KG1 (cell line): ENCODE measurements at places on chromosomes 5 and 9.

DNA sequence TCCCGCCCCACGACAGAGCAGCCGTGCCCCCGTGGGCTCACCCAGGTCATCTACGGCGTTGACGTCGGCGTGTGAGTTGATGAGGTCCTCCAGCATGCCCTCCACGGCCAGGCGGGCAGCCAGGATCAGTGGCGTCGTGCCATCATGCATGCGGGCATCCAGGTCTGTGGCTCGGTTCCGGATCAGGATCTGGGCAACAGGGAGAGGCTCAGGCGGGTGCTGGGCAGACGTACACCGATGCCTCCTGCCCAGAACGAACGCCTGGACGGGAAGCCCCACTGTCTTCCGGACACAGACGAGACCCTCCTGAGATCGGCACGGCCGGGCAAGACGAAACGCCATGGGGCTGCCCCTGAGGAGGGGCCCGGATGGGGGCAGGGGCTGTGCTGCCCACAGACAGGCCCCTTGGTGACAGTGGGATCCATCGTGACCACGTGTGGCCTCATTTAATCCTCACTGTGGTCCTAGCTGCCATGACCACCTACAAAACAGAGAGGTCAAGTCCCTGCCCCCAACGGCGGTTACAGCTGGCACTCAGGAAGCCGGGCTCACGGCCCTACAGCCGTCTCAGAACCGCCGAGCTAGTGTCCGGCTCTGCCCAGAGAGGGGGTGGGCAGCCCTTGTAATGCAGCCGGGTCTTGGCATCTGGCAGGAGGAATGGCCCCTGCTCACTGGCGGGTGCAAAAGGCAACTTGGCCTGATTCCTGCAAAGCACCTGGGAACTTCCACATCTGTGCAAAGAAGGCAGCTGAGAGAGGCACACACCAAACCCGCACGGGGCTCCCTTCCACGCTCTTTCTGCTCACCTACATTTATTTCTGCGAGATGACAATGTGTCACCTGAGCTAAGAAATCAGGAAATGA is 16.5 kb upstream of the SEC16A start:
- DNase-seq = no peak

- no peak for DNase-seq
Observed at GRCh38 chr9:130927995-130928900, 10.8 kb downstream of the FIBCD1 start.

DNA sequence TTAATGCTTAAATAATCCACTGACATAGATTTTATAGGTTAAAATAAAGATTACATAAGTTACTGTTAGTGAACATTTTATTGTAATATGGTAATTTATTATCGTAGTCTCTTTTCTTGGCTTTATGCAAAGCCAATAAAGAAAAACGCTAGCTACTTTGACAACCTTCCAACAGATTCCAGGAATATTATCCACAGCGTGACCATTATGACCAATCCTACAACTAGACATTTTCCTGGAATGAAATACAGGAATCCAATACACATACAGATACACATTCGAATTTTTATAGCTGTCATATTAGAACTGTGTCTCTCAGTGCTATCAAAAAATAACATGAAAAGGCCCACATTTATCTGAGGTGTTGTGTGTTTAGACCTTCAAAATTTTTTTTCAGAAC is 13.1 kb downstream of the RPS23 start:
- no peak for DNase-seq

DNA sequence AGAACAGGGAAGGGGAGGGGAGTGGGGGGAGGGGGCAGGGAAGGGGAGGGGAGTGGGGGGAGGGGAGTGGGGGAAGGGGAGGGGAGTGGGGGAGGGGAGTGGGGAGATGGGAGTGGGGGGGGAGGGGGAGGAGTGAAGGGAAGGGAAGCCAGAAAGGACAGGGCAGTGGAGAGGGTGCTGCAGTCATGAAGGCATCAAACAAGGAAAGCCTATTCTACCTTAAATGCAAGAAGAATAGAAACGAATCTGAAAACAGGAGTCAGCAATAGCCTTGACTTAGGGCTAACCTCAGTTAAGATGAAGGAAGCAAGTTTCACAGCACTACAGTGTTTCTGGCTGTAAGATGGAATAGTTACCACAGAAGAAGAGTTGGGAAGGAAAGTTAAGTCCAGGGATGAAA is 59.5 kb downstream of the CAMSAP1 start:
- no peak for DNase-seq

GRCh38 chr9:23581931-23582330 is 244.1 kb downstream of the ELAVL2 start:
- DNase-seq = no peak

DNA sequence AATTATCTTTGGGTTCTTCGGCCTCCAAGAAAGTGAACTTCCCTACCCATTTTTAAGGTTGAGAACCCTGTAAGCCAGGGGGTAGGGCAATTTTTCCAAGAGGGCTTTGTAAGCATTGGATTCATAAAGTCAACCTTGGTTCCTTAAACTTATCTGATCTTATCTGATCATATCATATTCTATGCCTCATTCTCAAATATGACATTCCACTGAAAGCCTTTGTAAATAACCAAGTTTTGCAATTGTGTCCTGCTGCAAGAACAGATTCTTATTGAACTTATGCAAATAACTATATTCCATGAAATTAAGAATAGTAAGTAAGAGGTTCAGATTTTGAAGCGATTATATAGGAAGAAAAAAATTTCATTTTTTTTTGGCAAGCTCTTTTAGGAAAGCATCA is 649.5 kb downstream of the LRRC70 start:
- DNase-seq = no peak

- no peak for DNase-seq
Observed at GRCh38 chr9:13862654-13863053, 451.3 kb downstream of the NFIB start.

- no peak for DNase-seq
Observed at GRCh38 chr9:100408546-100409175, 18.3 kb upstream of the MSANTD3 start.

- DNase-seq = no peak
Observed at GRCh38 chr5:110053824-110054223, 364.1 kb downstream of the MAN2A1 start.

- no peak for DNase-seq
Observed at GRCh38 chr9:131037335-131038255, 28.6 kb downstream of the LAMC3 start.

DNA sequence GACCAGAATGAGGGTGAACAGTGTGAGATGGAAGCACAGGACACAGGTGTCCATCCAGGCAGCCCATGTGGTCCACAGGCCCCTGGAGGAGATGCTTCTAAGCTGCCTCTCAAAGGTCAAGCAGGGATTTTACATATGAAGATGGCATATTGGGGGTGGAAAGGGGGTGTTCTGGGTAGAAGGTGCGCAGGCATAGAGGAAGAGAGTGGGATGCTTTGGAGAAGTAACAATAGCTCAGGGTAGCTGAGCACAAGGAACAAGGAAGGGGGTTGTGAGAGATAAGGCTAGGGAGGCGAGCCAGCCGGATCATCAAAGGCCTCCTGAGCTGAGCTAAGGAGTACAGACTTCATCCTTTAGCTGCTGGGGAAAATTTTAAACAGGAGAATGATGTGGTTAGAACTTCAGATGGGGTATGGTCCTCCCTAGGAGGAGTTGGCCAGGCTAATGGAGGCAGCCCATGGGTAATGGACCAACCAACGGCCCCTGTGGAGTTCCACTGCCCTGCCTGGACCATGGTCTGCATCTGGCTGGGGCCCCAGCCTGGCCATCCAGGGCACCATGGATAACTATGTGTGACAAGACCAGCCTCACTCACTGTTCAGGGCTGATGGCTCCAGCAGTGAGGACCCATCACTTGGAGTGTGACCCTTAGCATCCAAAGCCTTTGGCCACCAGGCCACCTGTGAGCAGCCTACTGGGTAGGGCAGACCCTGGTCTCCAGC is 86.8 kb upstream of the TBC1D2 start:
- no peak for DNase-seq

DNA sequence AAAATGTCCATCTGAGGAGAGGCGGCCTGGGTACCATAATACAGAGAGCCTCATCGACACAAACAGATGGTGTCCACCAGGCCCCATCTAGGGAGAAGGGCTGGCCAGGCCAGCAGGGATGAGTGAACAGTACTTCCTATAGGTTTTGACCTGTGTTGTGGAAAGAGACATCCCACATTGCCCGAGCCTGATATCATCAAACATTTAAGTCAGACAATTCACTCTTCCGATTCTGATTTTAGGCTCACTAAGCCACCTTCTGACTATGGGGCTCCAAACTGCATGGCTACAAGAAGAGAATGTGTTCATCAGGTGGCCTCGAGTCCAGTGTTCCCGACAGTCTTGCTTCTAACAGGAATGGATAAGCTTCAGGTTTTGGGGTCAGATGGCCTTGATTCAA is 38.9 kb downstream of the SLC22A5 start:
- no peak for DNase-seq

GRCh38 chr9:111662576-111663300 is 1.3 kb downstream of the GNG10 start:
- DNase-seq = peak; percentile 48

DNA sequence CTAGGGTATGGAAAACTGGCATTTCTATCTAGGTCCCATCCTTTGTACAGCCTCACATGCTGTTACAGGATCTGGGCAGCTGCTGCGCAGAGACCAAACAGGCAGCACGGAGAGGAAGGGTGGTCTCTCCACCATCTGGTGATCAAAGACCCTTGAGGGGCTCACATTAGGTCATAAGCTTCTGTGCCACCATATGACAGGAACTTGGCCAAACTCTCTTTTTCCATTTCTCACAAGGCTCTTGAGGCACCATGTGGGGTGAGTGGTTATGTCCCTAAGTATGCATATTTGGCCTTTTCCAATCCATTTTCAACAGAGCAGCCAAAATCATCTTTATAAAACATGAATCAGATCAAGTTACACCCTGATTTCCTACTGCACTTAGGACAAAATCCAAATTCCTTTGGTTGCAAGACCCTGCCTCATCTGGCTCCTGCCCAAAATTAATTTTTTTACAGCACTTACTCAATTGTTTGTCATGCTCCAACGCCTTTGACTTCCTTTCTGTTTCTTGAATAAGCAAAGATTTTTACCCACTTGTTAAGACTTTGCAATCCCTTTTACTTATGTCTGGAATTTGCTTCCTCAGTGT is 730.0 kb downstream of the MAT2B start:
- DNase-seq = no peak

DNA sequence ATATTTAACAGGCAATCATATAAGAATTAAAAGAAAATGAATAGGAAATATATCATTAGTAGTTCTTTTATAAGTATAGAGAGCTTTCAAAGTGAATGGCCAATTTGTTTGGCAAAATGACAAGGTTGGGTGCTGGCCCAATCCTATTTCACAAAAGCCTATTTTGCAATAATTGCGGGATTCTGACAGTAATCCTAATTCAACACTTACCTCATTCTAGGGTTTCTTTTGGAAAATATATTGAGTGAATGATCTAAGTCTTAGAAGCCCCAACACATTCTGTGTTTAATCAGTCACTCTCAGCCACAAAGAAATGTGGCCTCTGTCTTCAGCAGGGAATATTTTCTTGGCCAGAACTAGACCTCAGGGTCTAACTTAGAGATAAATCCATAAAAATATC is 835.9 kb upstream of the ZNF608 start:
- no peak for DNase-seq

DNA sequence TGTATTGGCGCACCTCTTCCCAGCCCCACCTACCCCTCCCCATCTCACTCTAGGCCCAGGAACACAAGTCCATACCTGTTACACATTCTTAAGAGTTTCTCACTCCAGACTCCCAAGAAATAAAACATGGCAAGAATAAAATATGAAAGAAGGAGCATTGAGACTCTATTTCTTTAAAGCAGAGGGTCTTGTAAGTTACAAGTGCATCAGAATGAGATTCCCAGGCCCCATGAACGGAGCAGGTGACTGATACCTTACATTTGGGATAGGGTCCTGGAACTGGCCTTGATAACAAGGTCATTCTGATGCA is 5.7 kb downstream of the EGR1 start:
- DNase-seq = no peak

GRCh38 chr5:85109616-85110015 is 724.9 kb upstream of the EDIL3 start:
- no peak for DNase-seq

GRCh38 chr5:149863830-149864229 is 80.8 kb downstream of the PDE6A start:
- DNase-seq = no peak

GRCh38 chr9:125504616-125505015 is 202.4 kb downstream of the MAPKAP1 start:
- no peak for DNase-seq

GRCh38 chr9:128732576-128732975 is 8.6 kb upstream of the ZDHHC12 start:
- no peak for DNase-seq

GRCh38 chr9:14706530-14707140 is 13.4 kb upstream of the ZDHHC21 start:
- no peak for DNase-seq
